ENCODE measurements at places on chromosomes 1 and 21.
A peak's percentile ranks its signal among the peaks of the same experiment; 100 is the strongest.

GRCh38 chr21:31198575-31198974 is 145.5 kb downstream of the TIAM1 start:
- no peak for DNase-seq

DNA sequence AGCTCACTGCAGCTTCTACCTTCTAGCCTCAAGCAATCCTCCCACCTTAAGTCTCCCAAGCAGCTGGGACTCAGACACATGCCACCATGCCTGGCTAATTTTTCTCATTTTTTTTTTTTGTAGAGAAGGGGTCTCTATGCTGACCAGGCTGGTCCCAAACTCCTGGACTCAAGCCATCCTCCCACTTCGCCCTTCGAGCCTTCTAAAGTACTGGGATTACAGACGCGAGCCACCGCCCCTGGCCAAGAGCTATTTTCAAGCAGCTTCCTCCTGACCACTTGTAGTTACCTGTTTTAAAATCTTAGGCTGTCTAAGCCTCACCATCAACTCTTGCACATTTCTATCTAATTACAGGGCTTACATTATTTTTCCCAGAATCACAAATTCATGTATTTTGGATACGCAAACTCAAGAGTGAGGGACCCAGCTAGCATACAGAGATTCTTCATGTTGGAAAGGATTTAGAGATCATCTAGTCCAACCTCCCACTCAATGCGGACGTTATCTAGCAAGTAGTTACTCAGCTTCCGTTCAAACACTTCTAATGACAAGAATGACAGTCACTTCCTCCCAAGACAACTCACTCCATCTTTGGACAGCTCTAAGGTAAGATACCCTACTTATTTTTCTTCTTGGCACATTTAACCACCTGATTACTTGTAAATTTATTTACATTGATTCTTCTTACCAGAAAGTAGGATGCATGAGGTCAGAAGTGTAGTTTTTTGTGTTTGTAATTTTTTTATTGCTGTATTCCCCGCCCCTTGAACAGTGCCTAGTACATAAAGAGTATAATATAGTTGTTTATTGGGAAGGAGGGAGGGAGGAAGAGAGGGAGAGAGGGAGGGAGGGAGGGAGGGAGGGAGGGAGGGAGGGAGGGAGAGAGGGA is 65.4 kb downstream of the LUZP1 start:
- no peak for DNase-seq

DNA sequence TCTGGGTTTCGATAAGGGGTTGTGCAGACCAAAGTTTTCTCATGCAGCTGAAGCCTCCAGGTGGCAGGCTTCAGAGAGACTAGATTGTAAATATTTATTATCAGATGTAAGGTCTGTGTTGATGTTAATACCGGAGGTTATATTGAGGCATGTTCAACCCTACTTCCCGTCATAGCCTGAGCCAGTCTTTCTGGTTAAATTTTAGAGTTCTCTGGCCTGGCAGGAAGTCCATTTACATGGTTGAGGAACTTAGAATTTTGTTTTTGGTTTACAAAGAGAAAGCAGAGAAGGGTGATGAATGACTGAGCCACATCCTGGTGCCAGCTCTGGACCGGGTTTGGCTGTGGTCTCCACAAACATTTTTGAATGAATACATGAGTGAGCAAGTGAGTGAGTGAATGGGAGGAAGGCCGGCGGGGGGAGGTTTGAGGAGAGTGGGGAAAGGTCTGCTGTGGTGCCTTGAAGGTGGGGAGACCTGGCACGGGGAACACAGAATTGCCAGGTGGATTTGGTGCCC is 218.5 kb downstream of the DISC1 start:
- DNase-seq: no peak

DNA sequence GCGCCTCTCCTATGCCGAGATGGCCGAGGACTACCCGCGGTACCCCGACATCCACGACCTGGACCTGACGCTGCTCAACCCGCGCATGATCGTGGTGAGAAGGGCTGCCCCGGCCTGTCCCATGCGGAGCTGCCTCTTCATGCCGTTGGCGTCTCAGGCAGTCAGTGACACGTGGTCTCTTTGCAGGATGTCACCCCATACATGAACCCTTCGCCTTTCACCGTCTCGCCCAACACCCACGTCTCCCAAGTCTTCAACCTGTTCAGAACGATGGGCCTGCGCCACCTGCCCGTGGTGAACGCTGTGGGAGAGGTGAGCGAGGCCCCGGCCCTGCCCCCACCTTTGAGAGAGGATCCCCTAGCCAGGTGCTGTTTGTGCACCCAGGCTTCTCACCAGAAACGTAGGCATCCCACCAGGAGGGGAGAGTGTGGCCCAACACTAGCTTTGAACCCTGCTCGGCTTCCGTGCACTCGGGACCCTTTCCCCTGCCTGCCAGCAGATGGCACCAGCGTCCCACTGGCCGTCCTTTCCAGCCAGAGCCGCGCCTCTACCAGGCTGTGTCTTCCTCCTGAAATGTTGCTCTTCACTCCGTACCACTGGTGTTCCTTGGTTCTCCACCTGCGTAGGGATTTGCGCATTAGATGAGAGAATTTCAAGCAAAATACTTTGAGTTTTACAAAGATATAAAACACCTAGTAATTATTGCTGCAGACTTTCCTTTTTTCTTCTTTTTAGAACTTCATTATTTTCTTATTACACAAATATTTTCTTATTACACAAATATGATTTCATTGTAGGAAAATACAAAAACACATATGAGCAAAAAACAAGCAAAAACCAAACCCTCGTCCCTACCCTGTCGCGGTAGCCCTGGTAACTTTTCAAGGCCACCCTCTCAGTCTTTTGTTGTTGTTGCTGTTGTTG is 9.0 kb downstream of the NPPA start:
- DNase-seq: peak; percentile 59

- DNase-seq: no peak
These were observed 28.7 kb downstream of the FMO2 start for GRCh38 chr1:171213559-171214454.

GRCh38 chr1:116906812-116907211 is 2.9 kb upstream of the PTGFRN start:
- DNase-seq: no peak

GRCh38 chr1:33057095-33057494 is 20.4 kb upstream of the AK2 start:
- no peak for DNase-seq

DNA sequence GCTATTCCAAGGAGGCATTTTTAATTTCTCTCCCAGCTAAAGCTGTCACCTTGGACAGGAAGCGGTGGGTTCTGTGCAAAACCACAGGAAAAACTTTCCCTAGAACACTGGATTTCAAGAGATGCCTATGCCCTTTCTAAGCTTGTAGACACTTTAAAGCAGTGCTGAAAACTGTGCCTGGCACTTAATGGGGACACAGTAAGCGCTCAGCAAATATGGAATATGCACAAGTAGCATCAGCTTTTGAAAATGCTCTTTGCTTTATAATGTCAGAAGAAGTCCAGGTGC is 50.9 kb upstream of the TARBP1 start:
- no peak for DNase-seq

GRCh38 chr1:63000508-63000907 is 216.6 kb downstream of the ATG4C start:
- DNase-seq: no peak

GRCh38 chr1:201374364-201374763 is 3.1 kb downstream of the TNNT2 start:
- no peak for DNase-seq

- DNase-seq: no peak
These were observed 131.0 kb downstream of the TRIM33 start for GRCh38 chr1:114379987-114380386.

DNA sequence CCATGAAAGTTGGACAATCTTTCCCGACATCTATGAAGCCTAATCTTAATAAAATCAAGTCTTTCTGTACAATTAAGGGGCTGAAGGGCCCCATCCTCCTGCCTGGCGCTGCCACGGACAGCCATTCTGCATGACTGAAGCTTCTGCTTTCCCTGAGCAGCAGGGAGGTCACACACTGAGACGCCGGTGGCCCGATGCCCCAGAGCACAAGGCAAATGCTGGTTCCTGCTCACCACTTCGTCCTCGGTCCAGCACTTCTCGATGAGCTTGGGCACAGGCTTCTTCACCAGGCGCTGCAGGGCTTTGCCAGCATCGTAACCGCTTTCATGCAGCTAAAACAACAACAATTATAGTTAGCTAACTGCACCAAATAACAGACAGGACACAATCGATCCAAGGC is 147.8 kb downstream of the SLC45A1 start:
- DNase-seq: no peak

DNA sequence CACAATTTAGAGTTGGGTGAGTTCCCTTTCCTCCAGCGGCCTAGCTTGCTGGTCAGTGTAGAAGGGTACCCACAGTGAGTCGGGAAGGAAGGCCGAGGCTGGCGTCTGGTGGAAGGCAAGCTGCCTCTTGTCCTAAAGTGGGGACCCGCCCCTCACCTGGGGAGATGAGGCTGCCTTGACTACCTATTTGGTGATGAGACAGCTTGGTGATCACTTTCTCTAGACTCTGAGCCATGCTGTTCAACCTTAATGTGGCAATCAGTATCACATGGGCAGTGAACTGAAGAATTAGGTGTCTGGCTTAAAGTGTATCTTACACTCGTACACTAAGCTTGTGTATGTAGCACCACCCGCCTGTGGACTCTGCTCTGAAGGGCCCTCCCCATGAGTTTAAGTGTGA is 100.7 kb downstream of the COLGALT2 start:
- no peak for DNase-seq

GRCh38 chr1:149916898-149917252 is 769 bp downstream of the SV2A start:
- no peak for DNase-seq

DNA sequence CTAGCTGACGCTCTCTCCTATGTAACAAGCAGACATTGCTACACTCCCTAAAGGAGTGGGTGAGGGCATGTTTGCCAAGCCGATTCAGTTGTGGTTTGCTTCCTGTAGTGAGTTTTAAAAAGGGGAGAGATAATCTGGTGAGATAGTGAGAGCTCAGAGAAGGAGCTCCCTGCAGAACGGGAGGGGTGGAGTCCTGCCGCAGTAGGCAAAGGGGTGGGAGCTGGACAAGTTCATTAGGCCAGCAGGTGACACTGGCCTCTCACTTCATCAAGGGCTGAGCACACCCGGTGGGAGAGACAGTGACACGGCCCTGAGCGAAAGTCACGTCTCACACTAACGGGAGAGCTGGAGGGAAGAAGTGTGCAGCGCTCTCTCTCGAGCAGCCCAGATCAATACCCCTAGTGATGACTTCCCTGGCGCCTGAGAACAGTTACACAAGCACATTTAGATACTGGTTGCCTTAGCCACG is 144.0 kb upstream of the CD34 start:
- DNase-seq: no peak

GRCh38 chr1:13828454-13829151 is 128.6 kb downstream of the PRDM2 start:
- DNase-seq: no peak

DNA sequence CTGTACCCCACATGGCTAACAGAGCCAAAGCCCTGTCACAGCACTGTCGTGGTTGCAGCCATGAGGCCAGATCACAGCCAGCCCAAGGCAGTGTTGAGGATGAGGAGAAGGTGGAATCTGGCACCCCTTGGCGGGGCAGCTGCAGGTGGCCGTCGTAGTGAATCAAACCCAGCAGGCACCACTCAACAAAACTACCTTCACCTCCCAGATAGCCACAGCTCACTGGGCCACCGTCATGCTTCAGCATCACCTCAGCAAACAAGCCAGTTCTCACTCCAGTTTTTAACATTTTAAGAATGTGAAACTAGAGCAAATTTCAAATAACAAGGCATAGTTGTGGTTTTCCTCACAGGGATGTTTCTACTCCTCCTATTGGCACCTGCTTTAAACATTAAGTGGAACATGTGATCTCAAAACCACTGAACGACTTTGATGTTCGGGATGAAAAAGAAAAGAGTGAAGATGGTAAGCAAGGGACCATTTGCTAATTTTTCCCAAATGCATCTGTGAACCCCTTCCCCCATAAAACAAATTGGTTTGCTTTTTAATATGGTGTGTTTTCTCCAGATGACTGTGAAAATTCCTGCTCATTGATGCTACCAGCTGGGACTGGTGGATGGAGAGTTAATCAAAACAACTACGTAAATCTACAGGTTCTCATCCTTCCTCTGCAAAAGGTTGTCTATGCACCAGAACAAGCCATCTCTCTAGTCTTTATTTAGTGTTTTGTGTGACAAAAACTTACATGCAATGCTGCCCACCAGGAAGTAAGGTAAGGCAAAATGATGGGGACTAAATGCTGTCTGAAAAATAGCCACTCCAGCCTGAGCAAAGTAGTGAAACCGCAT is 45.5 kb downstream of the TOR1AIP2 start:
- DNase-seq: no peak

GRCh38 chr1:31705080-31705866 is 1.5 kb upstream of the COL16A1 start:
- peak; percentile 34 for DNase-seq

DNA sequence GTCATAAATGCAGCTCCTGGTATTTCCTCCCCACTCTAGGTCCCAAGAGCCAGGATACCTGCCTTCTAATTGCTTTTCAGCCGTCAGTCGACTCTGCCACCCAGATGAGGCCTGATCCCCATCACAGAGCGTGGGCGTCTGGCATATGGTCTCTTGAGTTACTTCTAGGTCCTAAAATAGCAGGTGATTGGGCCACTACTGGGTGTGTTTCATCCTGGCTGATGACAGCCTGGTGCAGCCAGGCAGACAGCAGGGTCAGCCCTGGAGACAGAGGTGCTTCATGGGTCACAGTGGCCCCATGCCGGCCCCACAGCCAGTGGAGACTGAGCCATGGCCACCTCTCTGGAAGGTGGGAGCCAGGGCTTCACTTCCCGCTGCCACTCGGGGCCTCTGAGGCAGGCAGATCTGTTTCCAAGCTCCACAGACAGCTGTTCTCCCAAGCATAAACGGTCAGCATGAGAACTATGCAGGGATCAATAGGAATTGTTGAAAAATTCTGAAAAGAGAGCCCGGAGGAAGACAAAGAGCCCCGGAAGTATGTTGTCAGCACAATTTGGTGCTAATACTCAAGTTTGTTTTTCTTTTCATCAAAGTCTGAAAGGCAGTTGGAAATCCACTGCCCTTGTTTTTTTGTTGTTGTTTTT is 83.0 kb downstream of the MAN1C1 start:
- no peak for DNase-seq

DNA sequence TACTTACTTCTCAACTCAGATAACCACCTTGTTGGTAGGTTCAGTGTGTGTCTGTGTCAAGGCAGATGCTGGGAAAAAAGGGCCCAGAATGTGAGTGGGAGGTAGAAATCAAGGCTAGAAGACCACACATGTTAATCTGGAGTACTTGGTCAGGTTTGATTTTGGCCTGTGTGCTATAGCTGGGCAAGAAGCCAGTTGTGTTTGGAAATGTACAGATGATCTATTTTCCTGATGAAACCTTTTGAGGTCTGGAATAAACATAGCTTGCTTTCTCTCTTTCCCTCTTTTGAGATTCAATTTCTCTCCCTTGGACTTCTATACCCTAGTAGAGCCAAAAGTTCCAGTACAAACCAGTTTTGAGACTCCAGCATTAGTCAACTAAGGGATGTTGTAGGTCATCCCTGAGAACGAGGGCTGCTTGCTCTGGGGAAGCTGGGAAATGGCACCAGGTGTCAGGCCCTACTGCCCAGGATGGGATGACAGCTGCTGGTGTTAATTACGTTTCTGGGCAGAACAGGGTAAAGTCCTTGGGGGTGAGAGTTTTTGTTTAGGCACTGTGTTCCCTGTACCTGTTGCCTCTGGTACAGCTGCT is 15.8 kb downstream of the MAPKAPK2 start:
- DNase-seq: no peak

GRCh38 chr1:156126630-156127534 is 12.4 kb downstream of the LMNA start:
- peak; percentile 69 for DNase-seq
